Fibroblast of villous mesenchyme (primary cell): ENCODE measurements at places on chromosomes 5 and 9.

- DNase-seq: peak; percentile 54
These were observed 650 bp downstream of the MRRF start for GRCh38 chr9:122265149-122265915.

DNA sequence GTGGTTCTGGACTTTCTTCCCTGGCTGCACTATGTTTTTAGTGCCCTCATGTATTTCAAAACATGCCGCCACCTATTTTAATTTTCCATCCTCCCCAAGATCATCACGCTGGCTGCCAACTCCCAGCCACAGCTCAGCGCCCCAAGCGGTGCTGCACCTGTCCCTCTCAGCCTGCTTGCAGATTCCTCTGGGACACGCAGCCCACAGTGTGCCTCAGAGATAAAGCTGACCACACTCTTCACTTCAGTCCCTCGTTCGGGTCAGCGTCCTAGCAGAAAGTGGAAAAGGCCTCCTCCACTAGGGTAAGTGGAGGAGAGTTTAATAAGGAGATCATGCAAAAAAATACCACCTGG is 56.2 kb upstream of the CKS2 start:
- DNase-seq: no peak

GRCh38 chr9:123753669-123754258 is 176.2 kb downstream of the DENND1A start:
- DNase-seq: no peak

DNA sequence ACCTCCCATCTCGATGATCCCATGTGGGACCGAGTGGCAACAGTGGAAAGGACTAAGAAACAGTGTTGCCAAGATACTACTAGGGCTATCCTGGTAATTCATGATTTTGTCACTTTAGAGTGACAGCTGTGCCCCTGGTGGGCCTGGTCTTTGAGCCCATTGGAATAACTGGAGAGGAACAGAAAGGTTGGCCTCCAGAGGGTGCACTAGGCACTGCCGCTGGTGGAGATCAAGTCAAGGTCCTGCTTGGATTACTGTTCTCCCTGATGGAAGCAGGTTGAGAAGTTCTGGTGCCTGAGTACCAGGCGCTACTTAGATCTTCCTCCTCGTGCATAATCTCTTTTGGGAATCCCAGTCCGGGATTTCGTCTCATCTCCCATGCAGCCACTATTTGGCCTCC is 129.6 kb downstream of the SEC61B start:
- DNase-seq: no peak

- no peak for DNase-seq
These were observed 170.6 kb upstream of the TRIM32 start for GRCh38 chr9:116516456-116516855.

DNA sequence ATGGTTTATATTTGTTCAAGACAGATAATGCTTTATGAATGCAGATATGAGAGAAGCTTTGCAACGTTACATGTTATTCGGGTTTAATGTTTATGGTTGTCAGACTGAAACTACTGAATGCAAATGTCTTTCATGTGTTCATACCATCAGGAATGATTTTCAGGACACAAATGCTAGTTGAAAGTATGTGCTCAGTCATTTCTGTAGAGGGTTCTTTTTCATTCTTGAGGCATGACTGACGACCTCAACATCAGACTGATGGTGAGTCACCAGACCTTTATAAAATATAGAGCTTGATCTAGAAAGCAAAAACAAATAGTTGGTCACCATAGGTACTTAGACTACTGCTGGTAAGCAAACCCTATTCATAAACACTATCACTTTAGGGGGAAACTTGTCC is 287.3 kb upstream of the NUDT12 start:
- peak; percentile 51 for DNase-seq

DNA sequence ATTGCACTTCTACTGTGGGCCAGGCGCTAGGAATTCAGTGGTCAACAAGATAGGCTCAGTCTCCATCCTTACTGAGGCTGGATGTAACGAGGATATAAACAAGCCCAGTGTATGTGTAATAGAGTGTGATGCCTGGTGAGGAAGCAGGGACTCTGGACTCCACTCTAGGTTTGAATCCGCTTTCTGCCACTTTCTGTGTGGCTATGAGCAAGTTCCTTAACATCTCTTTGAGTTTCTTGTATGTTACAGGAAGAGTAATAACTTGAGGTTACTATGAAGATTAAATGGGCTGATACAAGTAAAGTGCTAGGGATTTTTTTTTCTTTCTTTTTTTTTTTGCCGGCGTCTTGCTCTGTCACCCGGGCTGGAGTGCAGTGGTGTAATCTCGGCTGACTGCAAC is 12.4 kb downstream of the DOCK2 start:
- DNase-seq: no peak

DNA sequence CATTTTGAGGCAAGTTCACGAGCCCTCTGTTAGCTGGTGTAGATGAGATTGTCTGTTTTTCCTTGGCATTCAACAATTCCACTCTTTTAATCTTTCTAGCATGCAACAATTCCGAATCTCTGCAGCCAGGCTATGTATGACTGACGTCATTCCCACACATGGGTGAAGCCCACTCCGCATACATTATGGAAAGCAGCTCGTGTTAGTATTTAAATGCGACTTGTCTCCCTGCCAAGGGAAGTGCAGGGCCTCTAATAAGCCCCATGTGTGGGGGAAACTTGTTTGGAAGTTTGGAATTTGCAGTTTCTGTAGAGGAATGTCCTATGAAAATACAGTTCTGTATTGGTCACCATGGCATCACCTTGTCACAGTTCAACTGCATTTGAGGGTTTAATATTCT is 146.0 kb upstream of the FBXL7 start:
- DNase-seq: no peak

- no peak for DNase-seq
These were observed 28.0 kb upstream of the SH3RF2 start for GRCh38 chr5:145908206-145908960.

DNA sequence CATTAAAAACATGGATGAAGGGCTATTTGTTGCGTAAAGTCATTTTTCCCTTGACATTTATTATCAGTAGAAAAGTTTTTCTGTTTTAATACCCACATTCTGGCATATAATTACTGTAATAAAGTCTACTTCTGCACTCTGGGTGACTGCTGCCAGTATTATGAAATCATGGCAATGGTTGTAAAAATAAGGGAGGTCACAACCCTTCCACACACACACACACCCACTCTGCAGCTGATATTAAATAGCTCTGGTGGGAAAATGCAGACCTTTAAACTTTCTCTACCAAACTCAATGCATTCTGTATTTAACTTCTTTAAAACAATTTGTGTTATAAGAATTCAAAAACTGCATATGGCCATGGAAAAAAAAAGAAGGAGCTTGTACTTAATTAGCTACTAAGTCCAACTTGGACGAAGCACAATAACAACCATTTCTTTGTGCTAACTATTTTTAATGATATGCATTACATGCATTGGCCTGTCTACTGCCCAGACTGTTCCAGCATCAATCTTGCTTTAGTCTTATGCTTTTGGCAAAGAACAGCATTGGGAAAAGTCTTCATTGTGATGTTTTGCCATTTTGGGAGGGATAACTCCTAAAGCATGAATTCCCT is 137.6 kb upstream of the MAP3K1 start:
- peak; percentile 67 for DNase-seq

DNA sequence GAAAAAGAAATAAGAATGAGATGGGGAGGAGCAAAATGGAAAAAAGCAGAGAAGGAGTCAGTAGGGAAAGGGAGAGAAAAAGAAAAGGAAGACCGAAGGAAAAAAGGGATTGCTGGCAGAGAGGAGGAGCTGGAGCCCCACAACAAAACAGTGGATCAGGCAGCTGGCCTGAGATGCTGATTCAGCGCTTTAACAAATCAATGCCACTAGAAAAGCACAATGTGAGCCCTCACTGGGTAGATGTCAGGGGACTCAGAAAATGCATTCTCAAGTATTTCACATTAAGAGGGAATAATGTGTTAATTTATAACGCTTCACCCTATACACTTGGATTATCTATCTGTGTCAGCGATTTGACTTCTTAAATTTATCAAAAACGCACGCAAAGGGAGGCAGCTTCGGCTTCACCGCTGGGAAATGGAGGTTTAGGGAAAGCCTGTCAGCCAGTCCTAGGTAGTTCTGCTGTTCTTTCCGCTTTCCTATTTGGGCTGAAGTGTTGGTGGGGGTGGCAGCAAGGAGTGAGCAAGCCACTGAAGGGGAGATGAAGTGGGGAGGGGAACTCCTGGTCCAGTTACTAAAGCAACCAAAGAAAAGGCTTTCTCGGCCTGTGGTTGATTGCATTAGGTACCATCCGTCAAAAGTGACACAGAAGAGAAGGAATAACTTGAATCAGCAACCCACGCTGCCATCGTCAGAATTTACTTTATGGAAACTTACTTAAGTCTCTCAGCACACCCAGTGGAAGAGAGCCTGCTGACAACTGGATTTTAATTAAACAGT is 161.6 kb downstream of the BNC2 start:
- no peak for DNase-seq

DNA sequence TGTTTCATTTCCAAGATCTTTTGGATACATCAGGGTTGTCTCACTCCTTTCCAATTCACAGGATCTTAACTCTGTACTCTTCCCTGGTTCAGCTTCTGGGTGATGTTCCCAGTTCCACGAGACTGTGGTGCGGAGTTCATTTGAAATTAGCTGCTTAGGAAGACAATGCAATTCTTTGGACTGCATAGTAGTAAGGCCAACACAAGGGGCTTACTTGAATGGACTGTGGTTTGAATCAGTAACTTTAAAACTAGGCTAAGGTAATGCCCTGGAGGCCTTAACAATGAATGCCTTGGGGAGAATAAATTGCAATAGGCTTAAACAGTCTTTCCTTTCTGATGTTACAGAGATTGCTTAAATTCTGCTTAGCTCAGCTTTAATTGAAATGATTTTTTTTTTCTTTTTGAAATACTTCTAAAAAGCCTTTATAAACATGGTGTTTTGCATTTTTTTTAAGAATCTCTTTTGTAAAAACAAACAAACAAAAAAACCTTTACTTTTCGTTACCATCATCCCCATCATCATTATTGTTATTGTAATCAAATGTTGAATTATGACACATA is 133.8 kb upstream of the MEF2C start:
- no peak for DNase-seq

- no peak for DNase-seq
These were observed 111.3 kb downstream of the STK32A start for GRCh38 chr5:147346006-147346561.

DNA sequence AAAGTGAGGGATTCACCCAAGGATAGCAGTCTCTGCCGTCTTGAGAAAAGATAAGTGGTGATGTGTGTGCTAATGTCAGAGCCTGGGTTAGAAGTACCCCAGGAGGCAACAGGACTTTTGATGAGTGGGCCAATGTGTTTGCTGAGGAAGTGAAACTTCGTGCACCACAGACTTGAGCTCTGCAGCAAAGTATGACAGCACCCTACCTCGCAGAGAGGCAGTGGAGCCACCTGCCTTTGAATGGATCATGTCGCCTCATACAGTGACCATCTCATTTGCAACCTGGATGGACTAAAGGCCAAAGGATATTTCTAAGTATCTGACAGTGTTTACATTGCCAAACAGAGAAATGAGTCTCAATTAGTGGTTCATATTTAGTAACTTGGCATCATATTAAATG is 593.9 kb upstream of the GRAMD2B start:
- no peak for DNase-seq

DNA sequence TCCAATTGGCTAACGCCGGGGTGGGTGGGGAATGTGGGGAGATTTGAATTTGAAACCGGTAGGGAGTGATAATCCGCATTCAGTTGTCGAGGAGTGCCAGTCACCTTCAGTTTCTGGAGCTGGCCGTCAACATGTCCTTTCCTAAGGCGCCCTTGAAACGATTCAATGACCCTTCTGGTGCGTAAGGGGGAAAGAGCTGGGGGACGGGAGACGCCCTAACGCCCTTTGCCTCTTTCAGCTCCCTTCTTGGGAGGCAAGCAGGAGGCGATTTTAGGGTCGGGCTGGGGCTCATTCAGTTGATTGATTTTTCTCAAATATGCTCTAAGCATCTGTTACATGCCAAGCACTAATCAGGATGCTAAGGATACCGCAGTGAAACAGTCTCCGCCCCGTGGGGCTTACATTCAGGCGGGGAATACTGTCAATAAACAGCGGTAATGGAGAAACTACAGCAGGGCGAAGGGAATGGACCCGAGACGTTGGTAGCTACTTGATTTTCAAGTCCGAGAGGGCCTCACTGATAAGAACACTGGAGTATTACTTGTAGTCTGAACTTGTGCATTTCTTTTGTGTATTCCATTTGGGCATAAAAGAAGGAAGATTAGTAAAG is at the start of gene HMMR:
HMMR (plus strand) TSS at position 71 of the 610 bp plus-strand sequence; CDS start at position 132, 61 bp downstream.
- peak; percentile 51 for DNase-seq

- DNase-seq: peak; percentile 30
These were observed 147.7 kb downstream of the SIL1 start for GRCh38 chr5:139050432-139050831.

- peak; percentile 24 for DNase-seq
These were observed 311.5 kb downstream of the EFNA5 start for GRCh38 chr5:107359033-107359915.

- no peak for DNase-seq
These were observed 78.2 kb downstream of the EFNA5 start for GRCh38 chr5:107592515-107592914.

DNA sequence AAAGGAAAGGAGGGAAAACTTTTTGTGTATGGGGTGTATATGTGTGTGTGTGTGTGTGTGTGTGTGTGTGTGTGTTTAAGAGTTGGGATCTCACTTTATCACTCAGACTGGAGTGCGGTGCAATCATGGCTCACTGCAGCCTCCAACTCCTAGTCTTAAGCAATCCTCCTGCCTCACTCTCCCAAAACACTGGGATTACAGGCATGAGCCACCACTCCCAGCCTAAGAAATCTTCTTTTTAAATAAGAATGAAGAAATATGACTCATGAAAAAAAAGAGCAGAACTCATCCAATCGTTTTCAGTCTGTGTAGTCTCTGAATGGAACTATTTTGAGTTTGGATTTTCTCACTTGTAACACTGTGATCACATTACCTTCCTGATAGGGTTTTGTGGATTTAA is 601.5 kb downstream of the ACTL7B start:
- peak; percentile 54 for DNase-seq

GRCh38 chr5:109170629-109171350 is 239.0 kb downstream of the PJA2 start:
- no peak for DNase-seq

DNA sequence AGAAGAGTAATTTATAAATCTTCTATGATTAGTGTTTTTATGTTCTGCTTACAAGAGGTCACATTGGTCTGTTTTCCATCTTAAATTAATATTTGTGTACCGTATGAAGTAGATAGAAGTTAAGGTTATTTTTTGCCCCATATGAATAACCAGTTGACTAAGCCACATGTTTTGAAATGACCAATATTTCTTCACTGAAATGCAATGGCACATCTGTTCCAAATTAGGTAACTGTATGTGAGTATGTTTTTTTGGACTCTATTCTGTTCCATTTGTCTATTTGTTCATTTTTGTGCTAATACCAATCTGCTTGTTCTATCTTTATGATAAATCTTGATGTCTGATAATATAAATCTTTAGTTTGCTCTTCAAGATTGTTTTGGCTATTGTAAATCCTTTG is 17.7 kb downstream of the JAK2 start:
- peak; percentile 73 for DNase-seq

DNA sequence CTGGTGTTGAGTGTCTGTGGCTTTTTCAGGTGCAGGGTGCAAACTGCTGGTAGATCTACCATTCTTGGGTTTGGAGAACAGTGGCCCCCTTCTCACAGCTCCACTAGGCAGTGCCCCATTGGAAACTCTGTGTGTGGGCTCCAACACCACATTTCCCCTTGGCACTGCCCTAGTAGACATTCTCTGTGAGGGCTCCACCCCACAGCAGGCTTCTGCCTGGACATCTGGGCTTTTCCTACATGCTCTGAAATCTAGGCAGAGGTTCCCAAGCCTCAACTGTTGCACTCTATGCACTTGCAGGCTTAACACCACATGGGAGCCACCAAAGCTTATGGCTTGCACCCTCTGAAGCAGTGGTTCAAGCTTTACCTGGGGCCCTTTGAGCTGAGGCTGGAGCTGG is 80.9 kb downstream of the BARX1 start:
- no peak for DNase-seq
